Hepatocyte (in vitro differentiated cells): ENCODE measurements at places on chromosomes 16 and 17. TPM values are rescaled to one million over a fixed set of nuclear protein-coding genes. Genes with fewer than 3 reads are reported as not detected.

The AKTIP gene
- total RNA-seq, result 29.5 and 43.7 TPM in 2 replicates

DNA sequence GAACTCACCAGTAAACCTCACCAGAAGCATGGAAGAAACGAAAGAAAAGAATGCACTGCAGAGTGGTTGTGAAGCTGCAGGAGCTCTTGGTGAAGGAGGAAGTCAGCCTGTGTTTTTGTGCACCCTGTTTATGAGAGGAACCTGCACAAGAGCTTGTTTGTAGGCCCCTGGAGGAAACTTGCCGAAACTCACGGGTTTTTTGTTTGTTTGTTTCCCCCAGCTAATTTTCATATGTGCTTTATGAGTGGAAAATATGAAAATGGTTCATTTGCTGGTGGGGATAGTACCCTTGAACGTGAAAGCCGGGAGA lies 222.7 kb downstream of the C16orf95 start:
- DNase-seq, result no peak

- DNase-seq, result no peak
Observed at GRCh38 chr17:50123649-50124349, 6.2 kb downstream of the SAMD14 start.

- DNase-seq, result no peak
Observed at GRCh38 chr16:840561-841454, 40.3 kb upstream of the GNG13 start.

DNA sequence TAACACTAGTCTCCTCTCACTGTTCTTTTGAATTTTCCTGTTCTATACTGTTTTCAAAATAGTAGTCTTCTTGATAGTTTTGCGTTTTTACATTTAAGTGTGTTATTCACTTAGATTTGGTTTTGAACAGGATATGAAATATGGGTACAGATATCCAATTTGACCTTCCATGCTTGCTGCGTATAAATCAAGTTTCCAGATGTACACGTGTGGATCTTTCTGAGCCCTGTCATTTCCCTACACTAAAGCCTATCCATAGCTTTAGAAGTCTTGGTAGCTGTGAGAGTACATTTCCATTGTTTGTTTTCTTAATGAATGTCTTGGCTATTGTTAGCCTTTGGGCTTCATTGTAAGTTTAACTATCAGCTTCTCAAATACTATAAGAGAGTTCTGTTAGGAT lies 20.4 kb downstream of the CYLD start:
- no peak for DNase-seq

The TPPP3 gene
- total RNA-seq, result 0.88 and 3.2 TPM in 2 replicates

The DPEP2 gene
- total RNA-seq, result not detected in 2 replicates

The MT4 gene
- not detected in 2 replicates for total RNA-seq

The CALCOCO2 gene
- 68.8 and 76.3 TPM in 2 replicates for total RNA-seq

GRCh38 chr16:54933281-54934011 lies 2.8 kb downstream of the IRX5 start:
- DNase-seq, result no peak

DNA sequence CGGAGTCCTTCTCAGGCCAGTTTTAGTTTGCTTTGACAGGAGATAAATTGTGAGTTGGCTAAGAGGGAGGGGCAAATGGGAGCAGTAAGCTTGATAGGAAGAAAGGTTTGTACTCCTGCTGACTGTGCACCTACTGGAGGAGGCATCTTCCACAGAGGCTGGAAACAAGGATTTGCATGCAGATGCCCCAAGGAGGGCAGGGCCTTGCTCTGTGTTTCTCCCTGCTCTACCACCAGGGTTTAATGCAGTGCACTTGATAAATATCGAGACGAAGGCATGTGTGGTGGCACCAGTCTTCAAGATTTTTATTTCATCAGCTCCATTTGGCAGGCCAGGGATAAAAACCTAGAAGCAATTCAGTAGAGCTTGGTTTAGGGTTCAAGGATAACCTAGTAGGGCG lies 210.5 kb upstream of the C16orf82 start:
- DNase-seq, result no peak

The HBZ gene
- not detected in 2 replicates for total RNA-seq

- DNase-seq, result no peak
Observed at GRCh38 chr17:27477050-27477888, 21.0 kb downstream of the KSR1 start.

- DNase-seq, result no peak
Observed at GRCh38 chr17:30796016-30796415, 28.5 kb downstream of the CRLF3 start.

- DNase-seq, result no peak
Observed at GRCh38 chr16:80976946-80977345, 29.7 kb downstream of the CMC2 start.

DNA sequence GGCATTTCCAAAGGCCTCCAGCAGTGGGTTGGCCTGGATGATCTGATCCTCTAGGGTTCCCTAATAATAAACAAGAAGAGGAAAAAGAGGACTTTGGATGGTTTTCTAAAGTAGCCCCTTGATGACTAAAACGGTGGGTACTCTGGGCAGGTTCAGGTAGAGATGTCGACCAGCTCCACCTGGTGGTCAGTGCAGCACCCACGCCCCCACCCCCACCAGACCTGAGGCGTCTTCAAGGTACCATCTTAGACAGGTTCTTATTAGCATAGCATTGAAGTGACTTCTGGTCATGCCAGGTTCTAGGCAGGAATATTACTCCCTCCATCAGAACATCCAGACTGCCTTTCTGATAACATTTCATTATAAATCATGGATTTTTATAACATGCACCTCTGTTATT lies 15.0 kb downstream of the MYH13 start:
- peak; percentile 23 for DNase-seq

GRCh38 chr17:824378-824777 lies 42.2 kb downstream of the MRM3 start:
- DNase-seq, result no peak

The LRRC75A gene
- total RNA-seq, result 15.0 and 18.0 TPM in 2 replicates

DNA sequence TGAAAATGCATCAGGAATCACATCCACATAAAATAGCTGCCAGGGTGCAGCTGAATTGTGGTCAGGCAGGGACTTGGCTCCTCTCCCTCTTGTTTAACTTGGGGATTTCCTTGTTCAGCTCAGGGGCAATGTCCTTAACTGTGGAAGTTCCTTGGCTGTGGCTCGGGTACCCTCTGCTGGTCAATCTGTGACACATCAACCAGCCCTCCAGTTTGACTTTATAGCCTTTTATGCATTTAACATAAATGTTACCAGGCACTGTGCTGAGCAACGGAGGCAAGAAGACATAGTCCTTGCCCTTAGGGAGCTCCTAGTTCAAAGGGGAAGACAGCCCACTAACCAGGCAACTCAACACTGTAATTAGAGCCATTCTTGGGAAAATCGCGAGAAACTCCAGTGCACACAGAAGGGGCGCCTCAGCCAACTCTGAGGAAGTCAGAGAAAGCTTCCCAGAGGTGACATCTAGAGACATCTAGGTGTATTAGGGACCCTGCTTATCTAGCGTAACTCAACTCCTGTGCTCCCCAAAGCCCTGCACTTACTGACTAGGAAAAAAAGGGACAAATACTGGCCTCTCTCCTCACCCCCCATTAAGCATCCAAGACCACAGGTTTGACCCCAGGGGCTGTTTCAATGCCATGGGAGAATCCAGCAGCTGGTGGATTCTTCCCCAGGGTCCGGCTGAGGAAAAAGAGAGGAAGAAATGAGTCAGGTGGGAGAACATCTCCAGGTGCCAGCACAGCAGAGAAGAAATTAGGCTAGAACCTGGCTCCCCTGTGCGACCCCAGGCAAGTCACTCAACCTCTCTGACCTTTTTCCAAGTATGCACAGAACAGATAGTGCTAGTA lies 17.3 kb upstream of the EEF2K start:
- peak; percentile 90 for DNase-seq

The FGF11 gene
- 1.4 and 2.7 TPM in 2 replicates for total RNA-seq

- no peak for DNase-seq
Observed at GRCh38 chr16:77995843-77996455, 26.4 kb upstream of the CLEC3A start.

DNA sequence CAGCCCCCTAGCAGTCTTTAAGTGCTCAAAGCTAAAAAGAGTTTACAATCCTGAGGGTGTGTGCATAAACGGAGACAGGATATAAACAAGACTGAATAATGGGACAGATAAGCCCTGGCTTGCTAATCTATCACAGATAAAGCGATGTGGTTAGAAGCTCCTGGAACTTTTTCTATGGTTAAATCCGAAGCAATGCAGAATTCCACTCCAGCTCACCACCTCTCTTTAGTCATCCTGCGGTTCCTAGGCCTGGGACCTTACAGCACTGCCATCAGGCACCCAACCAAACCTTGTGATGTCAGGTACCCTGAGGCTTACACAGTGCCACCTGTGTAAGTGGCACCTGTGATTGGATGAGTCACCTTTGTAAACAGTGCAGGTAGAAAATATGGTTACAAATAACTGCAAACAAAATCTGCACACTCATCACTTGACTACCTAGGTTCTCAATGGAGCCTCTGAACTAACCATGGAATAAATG lies 31.5 kb upstream of the B4GALNT2 start:
- DNase-seq, result peak; percentile 38

The PPY gene
- total RNA-seq, result not detected in 2 replicates
